ENCODE measurements at places on chromosomes 5 and 9. TPM values are rescaled to one million over a fixed set of nuclear protein-coding genes. Genes with fewer than 3 reads are reported as not detected.
A peak's percentile ranks its signal among the peaks of the same experiment; 100 is the strongest.

The DDX4 gene
- total RNA-seq, result not detected

The ZDHHC11 gene
- total RNA-seq, result 18.3 TPM

The GPRIN1 gene
- 0.36 TPM for total RNA-seq

- H3K27ac ChIP-seq, result no peak overlapping the region
- no peak overlapping the region for H3K4me3 ChIP-seq
- no peaks in the 10 kb centered on the region for H3K27me3 ChIP-seq
- DNase-seq, result no peak
- no peaks in the 10 kb centered on the region for H3K36me3 ChIP-seq
- H3K4me1 ChIP-seq, result no peaks in the 10 kb centered on the region
Observed at GRCh38 chr5:11719888-11720481, 184.3 kb downstream of the CTNND2 start.

The KCNV2 gene
- not detected for total RNA-seq

- no peaks in the 10 kb centered on the region for H3K27me3 ChIP-seq
- peak overlapping the region; percentile 94 for H3K4me3 ChIP-seq
- no peak for DNase-seq
- peak overlapping the region; percentile 65 for H3K27ac ChIP-seq
Observed at GRCh38 chr9:35603506-35603985, 1.5 kb upstream of the TESK1 start.

GRCh38 chr5:14582797-14583137 lies 1.2 kb downstream of the OTULINL start:
- no peaks in the 10 kb centered on the region for H3K27me3 ChIP-seq
- H3K27ac ChIP-seq, result peak overlapping the region; percentile 79
- H3K4me3 ChIP-seq, result peak overlapping the region; percentile 69
- H3K36me3 ChIP-seq, result no peaks in the 10 kb centered on the region

- H3K36me3 ChIP-seq, result no peaks in the 10 kb centered on the region
- no peak overlapping the region for H3K27ac ChIP-seq
- no peaks in the 10 kb centered on the region for H3K27me3 ChIP-seq
- DNase-seq, result no peak
- H3K4me3 ChIP-seq, result no peak overlapping the region
Observed at GRCh38 chr5:54263447-54263846, 46.9 kb downstream of the ARL15 start.

Data from CD4-positive, alpha-beta T cell (primary cell).